RWPE1 (cell line): ENCODE measurements at places on chromosomes 16 and 17.

- DNase-seq: no peak
Observed at GRCh38 chr16:77414752-77415231, 20.0 kb downstream of the ADAMTS18 start.

- no peak for DNase-seq
Observed at GRCh38 chr16:75238853-75239541, 12.4 kb downstream of the BCAR1 start.

- DNase-seq: no peak
Observed at GRCh38 chr16:31842864-31843263, 30.7 kb upstream of the ZNF267 start.

GRCh38 chr17:77458202-77459017, 317.6 kb downstream of the SEC14L1 start:
- DNase-seq: no peak

DNA sequence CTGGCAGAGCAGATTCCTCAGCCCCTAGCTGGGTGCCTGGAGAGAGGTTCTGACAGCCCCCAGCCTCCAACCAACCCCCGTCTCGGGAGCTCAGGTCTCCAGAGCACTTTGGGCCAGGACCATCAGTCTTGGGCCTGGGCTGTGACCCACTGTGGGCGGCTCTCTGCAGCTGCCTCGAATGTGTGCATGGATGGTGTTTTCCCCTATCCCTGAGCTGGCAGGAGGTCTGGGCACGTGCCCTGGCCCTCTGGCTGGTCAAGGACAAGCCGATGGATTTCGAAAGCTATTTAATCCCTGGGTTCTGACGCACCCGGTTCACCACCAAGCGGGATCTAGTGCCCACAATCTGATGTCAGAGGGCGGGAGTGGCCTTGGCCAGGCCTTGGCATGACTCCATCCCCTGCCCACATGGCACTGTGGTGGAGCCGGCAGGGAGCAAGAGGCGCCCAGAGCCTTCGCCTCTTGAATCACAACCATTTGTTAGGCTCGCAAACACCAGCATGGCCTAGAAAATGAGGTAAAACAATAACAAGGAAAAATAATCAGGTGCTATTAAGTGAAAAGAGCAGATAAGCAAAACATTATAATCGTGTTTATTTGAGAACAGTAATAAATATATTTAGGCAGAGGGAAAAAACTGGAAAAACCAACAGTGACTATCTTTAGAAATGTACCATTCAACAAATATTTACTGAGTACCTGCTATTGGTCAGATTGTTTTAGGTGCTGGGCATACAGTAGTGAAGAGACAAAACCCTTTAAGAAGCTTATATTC, 69.3 kb upstream of the TOB1 start:
- peak; percentile 67 for DNase-seq

GRCh38 chr17:67716405-67716798, 1.3 kb upstream of the NOL11 start:
- no peak for DNase-seq

DNA sequence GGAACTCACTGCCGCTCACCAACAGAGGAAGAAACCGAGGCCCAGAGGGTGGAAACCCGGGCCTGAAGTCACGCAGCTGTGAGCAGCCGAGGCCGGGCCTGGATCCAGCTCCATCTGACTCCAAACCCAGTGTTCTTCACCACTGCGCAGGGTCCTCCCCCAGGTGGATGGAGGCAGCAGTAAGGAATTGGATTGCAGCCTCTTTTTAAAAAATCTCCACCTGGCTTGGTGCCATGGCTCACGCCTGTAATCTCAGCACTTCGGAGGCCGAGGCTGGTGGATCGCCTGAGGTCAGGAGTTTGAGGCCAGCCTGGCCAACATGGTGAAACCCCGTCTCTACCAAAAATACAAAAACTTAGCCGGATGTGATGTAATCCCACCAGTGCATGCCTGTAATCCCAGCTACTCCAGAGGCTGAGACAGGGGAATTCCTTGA, 177.2 kb downstream of the FOXL1 start:
- no peak for DNase-seq
